CD8-positive, alpha-beta memory T cell (primary cell): ENCODE measurements at places on chromosomes 13 and 19.

DNA sequence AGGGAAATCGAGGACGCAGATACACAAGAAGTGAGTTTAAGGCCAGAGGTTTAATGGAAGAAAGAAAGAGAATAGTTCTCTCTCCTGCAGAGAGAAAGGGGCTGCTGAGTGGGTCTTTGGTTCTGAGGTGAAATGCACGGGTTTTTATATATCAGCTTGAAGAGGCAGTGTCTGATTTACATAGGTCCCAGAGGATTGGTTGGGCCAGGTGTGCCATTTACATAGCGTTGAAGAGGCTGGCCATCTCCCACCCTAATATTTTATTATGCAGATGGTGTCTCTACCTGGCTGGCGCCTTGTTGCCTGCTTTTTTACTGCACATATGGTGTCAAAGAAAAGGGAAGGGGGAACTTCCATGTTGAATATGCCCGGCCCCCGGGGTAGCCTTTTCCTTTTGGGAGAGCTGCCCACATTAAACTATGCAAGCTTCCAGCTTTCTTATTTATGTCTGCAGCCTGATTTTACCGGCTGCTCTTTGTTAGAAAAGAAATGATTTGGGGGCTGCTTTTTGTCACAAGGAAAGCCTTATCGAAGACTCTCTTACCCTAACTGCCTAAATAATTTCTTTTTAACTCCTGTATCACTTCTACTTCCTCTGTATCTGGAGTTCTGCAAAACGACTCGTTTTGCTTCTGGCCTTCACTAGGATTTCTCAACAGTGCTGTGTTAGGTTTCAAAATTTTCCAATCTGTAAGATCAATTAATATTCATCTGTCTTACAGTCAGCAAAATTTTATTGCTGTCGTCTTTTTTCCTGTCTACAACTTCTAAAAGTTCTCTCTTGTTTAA lies 268.5 kb downstream of the B3GLCT start:
- DNase-seq: no peak

- DNase-seq: no peak
Measured at GRCh38 chr13:46146898-46147297, 35.1 kb downstream of the LCP1 start.

GRCh38 chr13:76632401-76633044 lies 253.7 kb downstream of the KCTD12 start:
- no peak for DNase-seq

DNA sequence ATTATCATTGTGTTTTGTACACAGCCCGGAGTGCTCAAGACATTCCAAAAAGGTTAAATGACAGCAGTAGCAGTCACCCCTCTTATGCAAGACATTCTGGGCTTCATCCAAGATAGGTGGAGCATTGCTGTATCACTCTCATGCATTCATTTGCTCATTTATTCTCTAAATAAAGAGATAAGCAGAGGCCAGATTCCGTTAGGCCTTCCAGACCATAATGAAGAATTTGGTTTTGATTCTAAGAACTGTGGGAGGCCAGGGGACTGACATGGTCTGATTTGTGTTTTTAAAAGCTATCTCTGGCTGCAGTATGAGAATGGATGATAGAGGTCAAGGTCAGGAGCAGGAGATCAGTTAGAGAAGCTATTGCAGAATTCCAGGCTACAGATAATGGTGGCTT lies 145.8 kb downstream of the KCNRG start:
- no peak for DNase-seq

DNA sequence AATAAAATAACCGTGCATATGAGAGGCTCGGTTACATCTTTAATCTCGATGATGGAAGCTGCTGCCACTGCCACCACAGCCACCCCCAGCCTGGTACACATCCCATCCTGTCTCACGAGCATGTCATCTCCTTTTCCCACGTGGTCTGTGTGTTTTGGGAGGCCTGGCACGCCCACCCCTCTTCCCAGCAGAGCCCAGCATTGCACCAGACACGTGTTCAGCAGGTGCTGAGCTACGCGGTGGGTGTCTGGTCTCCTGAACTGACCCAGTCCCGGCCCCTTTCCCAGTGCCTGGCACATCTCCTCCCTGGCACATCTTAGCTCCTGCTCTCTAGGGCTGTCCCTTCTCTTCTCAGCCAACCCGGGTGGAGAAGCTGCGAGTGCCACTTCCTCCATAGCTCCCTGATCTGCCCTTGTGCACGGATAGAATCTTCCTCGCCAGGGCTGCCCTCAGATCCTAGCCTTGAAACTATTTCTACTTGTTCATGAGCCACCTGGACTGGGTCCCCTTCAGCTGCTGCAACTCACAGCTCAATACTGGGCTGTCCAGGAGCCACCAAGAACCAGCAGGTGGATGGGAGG lies 36.8 kb upstream of the ZNF536 start:
- no peak for DNase-seq

- no peak for DNase-seq
Measured at GRCh38 chr13:28817204-28817603, 2.9 kb upstream of the MTUS2 start.

DNA sequence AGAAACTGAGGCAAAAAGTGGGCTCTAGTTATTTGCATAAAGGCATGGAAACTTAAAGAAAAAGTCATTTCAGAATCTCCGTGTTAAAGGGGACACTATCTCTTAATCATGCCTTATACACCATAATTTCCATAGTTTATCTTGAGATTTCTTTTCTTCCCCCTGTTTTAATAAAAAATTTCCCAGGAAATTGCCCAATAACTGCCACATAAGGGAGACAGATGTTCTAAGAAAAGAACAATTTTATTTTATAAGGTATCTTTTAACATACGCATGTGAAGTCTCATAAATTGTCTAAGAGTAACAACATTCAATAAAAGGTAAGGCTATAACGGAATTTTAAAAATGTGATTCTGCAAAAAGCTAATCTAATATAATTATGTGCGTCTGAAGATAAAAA lies 371.3 kb downstream of the IRS2 start:
- DNase-seq: no peak
